ENCODE measurements at places on chromosomes 16 and 17.

GRCh38 chr17:80113033-80113484 is 11.7 kb downstream of the GAA start:
- no peak for DNase-seq

DNA sequence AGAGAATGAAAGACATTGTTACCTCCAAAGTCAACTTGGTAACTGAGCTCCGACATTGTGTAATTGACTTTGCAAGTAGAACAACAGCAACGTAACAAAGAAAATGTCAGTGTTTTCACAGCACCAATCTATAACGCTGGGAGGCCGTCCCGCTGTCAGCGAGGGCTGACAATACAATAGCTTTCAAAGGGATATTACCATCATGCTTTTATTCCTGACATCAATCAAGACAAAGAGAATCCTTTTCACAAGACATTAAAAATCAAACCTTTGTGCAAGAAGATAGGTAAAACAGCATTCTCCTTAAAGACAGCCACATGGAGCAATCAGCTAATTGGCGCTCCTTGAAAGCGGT is 6.2 kb downstream of the ZNF423 start:
- DNase-seq = no peak

- no peak for DNase-seq
Measured at GRCh38 chr17:16583781-16584180, 14.8 kb upstream of the ZNF287 start.

GRCh38 chr16:10103118-10103517 is 79.1 kb downstream of the GRIN2A start:
- no peak for DNase-seq

DNA sequence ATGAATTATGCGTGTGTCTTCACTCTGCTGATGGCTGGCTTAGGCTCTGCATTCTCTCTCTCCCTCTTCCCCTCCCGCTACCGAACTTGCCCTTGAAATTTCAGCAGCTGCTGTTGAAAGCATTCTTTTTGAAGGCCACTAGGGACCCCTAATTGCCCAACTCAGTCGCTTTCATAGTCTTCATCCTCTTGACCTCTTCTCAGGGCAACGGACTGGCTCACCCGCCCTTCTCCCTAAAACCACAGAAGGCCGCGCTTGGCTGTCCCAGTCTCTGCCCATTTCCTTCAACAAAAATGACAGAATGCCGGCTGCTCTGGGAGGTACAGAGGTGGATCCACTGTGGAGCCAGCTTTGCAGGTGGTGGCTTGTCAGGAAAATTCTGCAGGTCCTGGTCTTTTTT is 21.0 kb upstream of the FMNL1 start:
- no peak for DNase-seq

DNA sequence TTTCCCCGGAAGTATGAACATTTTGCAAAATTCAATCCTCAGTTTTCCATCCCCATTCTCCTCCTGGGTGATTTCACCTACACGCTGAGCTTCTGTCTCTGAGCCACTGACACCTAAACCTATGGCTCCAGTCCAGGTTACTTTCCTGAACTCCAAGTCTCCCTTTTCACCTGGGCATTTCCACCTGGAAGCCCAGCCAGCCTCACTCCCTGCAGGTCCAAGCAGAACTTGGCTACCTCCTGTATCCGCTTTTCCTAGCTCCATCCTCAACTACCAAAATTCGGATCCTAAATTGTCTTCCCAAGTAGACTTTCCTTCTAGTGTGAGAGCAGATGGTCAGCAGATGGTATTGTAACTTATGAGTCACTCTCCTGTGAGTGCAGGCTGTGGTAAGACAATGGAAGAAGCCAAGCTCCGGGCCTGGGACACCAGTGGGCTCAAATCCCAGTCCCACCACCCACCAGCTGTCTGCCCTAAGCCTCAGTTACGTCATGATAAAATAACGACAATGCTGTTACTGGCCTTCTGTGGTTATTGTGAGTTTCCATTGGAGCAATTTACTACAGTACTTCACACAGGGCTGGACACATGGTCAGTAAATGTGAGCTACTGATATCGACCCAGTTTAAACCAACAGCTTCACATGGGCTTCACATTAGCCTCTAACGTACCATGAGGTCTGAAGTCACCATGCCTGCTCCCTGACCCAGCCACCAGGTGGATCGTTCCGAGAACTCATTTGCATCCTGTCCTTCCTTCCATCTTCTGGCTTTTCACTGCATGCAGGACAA is 33.3 kb downstream of the PECAM1 start:
- DNase-seq = no peak

- no peak for DNase-seq
Measured at GRCh38 chr17:27495460-27495859, 39.2 kb downstream of the KSR1 start.

GRCh38 chr16:2529961-2530628 is 1.1 kb downstream of the CEMP1 start:
- no peak for DNase-seq

- DNase-seq = no peak
Measured at GRCh38 chr17:1714980-1715802, 5.0 kb upstream of the TLCD2 start.

GRCh38 chr17:42180922-42181850 is at the start of gene KCNH4:
KCNH4 (minus strand) TSS chr17:42181142; CDS start chr17:42180945, 197 bp downstream.
- DNase-seq = peak; percentile 75

DNA sequence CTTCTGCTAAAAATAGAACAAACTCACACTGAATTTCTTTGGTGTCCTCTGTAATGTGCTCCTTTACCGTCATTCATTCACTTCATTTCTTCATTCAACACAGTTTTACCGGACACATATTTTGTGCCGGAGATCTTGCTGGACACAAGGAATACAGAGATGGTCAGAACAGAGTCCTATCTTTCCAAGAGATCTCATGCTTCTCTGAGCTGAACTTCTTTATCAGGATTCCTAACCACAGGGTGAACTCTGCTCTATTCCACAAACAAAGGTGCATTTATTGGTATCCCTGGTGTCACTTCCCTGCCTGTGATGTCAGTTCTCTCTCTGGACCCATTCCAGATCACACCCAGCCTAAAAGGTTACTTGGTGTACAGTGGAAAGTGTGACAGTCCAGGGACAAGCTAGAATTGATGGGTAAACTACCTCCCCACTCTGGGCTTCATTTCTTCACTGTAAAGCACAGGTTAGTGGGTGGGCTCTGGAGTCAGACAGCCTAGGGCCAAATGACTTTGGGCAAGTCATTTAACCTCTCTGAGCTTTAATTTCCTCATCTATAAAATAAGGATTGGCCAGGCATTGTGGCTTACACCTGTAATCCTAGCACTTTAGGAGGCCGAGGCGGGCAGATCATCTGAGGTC is 4.2 kb downstream of the IFI35 start:
- no peak for DNase-seq

- no peak for DNase-seq
Measured at GRCh38 chr17:42313773-42314566, 25.7 kb downstream of the STAT5A start.

DNA sequence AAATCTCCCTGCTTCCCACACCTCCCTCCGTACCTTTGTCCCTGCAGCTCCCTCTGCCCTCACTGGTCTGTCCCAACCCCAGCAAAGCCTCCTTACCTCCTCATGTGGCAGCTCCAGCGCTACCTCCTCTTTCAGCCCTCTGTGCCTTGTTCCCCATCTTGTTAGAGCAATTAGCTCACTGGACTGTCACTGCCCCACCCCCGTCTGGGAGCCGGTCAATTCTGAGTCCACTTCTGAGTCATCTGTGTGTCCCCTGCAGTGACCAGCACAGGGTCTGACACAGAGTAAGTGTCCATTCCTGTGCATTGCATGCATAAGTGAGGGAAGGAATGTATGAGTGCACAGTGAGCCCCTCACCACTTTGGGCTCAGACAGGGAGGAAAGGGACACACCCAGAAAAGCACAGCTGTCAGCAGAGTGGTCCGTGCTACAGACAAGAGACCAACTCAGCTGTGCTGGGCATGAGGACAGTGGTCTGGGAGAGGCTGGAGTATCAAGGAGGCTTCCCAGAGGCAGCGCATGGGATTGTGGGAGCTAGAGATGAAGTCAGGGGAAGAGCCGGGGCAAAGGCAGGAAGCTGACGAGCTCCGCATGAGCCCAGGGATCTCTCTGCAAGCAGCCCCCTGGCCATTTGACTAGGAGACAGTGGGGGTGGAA is 45.9 kb downstream of the PITPNM3 start:
- DNase-seq = no peak

- DNase-seq = no peak
Measured at GRCh38 chr16:75868636-75869632, 142.6 kb upstream of the CPHXL start.

DNA sequence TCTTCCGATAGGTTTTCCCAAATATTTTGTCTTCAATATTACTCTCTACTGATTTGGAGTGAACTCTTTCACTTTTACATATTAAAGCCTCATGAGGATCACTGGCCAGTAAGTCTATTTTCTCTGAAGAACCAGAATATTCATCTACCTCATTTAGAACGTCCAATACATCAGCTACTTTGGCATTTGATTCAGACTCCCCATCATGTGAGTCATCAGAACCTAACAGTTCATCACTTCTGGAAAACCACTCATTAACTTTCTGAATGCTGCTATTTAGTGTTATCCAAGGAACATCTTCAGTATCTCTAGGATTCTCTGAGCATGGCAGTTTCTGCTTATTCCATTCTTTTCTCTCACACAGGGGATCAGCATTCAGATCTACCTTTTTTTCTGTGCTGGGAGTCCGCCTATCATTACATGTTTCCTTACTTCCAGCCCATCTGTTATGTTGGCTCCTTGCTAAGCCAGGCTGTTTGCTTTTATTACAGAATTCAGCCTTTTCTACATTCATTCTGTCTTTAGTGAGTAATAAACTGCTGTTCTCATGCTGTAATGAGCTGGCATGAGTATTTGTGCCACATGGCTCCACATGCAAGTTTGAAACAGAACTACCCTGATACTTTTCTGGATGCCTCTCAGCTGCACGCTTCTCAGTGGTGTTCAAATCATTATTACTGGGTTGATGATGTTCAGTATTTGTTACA is 30.9 kb downstream of the BRCA1 start:
- DNase-seq = no peak
